ENCODE measurements at places on chromosomes 12 and 14.
A peak's percentile ranks its signal among the peaks of the same experiment; 100 is the strongest.

- DNase-seq: no peak
These were observed 27.6 kb upstream of the KRT78 start for GRCh38 chr12:52876372-52876771.

GRCh38 chr12:761256-761655 lies 8.9 kb downstream of the WNK1 start:
- DNase-seq: no peak

GRCh38 chr12:46549527-46550265 lies 177.1 kb upstream of the SLC38A2 start:
- peak; percentile 65 for DNase-seq

- peak; percentile 12 for DNase-seq
These were observed 10.1 kb upstream of the GRIP1 start for GRCh38 chr12:66688846-66689439.

GRCh38 chr14:86450085-86450484 lies 920.1 kb downstream of the FLRT2 start:
- no peak for DNase-seq

- DNase-seq: no peak
These were observed 15.2 kb downstream of the JAG2 start for GRCh38 chr14:105153331-105153731.

DNA sequence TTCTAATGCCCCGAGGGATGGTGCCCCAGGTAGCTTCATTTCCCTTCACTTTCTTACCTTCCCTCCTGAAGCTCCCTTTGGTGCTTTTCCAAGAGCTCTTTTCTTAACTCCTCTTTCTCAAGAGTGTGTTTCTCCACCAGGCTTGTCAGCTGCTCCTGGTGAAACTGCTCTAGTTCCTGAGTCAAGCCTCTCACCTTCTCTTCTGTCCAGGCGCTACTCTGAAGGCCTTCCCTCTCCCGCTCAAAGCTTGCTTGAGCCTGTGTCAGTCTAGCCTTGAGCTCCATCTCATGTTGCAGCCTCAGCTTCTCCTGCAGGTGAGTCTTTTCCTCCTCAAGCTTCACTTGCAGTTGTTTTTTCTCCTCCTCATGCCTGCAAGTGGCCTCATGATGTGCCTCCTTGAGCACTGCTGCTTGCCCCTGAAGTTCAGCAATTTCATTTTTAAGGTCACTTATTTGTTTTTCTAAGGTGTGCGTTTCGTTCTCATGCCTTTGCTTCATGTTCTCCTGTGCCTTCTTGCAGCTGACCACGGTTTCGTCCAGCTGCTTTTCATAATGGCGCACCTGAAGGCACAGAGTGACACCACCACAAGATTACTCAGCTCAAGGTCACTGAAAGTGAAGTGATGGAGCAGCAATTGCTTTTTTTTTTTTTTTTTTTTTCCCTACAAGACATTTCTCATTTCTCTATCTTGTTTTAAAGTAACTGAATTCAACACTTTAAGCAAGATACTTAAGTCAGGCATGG lies 71.0 kb downstream of the NIN start:
- DNase-seq: no peak

DNA sequence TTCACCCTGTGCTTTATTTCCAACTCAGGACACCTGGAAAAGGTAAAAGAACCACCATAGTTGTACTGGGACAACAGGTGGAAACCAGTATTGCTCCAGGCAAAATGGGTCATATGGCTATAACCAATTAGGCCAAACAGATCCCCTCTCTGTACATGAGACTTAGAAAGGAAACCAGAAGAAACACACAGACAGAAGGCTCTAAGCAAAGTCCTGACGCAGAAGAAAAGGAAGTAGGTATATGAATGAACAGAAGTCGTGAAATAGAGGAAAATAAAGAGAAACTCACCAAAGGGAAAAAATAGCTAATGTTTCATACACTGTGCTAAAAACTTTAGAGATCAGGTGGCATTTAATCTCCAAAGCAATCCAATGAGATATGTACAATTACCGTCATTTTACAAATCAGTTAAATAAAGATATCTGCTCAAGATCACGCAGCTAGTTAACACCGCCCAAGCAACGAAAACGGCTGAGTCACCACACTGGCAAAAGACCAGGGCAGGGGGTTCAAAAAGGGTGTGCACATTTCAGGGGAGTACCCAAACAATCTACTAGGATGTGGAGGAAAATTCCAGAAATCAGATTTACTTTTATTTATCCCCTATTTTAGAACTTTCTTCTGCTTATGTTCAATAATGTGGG lies 82.3 kb downstream of the ITPR2 start:
- DNase-seq: no peak

DNA sequence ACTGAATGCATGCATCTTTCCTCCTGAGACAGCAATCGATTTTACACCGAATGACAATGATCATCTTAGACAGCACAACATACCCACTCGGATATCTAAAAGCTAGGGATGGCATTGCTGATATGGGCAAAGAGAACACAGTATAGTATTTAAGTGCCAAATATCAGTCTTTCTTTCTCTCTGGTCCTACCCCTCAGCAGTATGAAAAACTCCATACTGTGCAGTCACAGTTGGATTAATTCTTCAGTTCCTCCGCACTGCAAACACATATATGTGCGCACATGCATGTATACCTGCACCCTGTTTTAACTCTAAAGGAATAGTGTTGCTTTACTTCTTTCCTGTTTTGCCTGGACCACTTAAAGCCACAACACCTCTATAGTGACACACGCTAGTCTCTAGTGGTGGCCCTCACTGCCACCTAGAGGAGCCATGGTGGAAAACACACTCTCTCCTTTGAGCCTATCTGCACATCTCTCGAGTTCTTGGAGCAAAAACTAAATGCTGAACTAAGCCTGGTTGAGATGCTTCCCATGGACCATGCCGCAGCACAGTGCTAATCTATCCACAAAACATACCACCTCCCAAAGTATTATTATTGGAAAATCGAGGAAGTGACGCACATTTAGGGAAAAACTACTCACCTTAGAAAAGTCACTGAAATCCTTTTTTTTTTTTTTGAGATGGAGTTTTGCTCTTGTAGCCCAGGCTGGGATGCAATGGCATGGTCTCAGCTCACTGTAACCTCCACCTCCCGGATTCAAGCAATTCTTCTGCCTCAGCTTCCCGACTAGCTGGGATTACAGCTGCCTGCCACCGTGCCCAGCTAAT lies 11.9 kb downstream of the TMEM52B start:
- peak; percentile 36 for DNase-seq

GRCh38 chr12:44972746-44973421 lies 78.0 kb downstream of the DBX2 start:
- DNase-seq: no peak

DNA sequence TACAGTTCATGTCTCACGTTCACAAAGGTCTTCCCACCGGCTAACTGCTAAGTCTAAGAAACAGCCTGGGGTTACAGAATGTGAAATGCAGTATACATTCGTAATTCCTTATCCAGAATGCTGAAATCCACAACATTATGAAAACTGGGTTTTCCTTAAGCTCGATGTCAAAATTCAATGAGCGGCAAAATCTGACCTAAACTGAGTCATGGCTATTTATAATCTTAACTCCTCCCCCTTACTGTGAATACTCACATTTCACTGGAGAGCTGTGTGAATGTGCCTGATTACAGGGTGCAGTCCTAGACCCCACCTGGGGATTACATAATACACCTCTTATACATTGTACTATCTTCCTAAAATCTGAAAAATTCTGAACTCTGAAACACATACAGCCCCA lies 35.3 kb downstream of the STX2 start:
- no peak for DNase-seq

- no peak for DNase-seq
These were observed 901.7 kb downstream of the LRFN5 start for GRCh38 chr14:42508209-42508946.

DNA sequence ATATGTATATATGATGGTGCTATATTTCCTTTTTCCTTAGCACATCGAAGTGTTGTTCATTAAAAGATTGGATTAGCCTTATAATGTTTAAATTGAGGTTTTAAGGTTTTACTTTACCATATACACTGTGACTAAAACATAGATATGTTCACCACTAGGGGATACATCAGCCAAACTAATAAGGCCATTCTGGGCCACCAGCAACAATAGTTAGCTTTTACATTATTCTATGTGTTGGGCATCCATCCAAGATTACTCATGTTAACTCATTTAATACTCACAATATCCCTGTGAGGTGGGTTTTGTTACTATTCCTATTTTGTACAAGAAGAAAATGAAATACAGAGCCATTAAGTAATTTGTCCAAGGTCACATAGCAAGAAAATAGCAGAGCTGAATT lies 202.6 kb upstream of the AVPR1A start:
- DNase-seq: no peak

DNA sequence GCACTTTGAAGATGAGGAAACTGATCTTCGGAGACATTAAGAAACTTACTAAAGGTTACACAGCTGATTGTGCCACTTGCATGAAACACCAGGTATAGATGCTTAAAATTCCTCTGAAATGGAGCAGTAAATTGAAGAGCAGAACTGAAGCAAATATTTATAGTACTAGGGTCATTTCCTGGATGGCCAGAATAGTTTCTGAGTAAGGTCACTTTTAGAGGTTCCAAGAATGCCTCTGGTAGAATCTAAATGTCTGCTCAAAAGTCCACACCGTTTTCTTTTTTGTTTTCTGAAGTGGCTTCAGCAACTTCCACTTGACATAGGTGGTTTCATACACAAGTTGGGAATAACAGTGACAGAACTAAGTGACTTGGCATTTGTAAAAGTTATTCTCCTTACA lies 19.4 kb downstream of the TPH2 start:
- no peak for DNase-seq

- DNase-seq: no peak
These were observed 6.1 kb downstream of the ACSS3 start for GRCh38 chr12:81083906-81084513.

GRCh38 chr14:34361504-34362011 lies 100.5 kb downstream of the SPTSSA start:
- DNase-seq: no peak

- no peak for DNase-seq
These were observed 3.6 kb upstream of the CDK17 start for GRCh38 chr12:96403870-96404269.

- DNase-seq: no peak
These were observed 146.8 kb upstream of the C14orf180 start for GRCh38 chr14:104432611-104433231.

DNA sequence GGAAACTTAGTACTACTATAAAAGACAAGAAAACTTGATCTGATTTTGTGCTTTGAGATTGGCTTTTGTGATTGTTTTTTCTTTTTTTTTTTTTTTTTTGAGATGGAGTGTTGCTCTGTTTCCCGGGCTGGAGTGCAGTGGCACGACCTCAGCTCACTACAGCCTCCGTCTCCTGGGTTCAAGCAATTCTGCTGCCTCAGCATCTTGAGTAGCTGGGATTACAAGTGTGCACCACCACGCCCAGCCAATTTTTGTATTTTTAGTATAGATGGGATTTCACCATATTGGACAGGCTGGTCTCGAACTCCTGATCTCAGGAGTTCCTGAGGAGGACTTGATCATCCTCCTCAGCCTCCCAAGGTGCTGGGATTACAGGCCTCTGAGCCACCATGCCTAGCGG lies 26.4 kb downstream of the AEBP2 start:
- no peak for DNase-seq

- DNase-seq: no peak
These were observed 2.3 kb downstream of the DGKA start for GRCh38 chr12:55933169-55933798.

DNA sequence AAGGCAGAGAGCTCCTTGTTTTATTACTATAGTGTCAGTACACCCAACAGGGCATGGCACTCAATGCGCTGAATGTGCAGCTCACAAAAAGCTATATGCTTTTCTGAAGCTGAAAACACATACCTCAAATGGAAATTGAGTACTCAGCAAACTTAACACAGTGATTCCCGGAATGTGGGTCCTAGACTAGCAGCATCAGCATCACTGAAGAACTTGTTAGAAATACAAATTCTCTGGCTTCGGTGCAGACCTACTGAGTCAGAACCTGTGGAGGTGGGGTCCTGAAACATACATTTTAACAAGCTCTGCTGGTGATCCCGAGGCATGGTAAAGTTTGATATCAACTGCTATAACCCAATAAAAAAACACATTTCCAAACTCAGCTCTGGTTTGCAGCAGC lies 14.9 kb downstream of the RERG start:
- DNase-seq: no peak

GRCh38 chr14:23006544-23007419 lies 3.2 kb downstream of the C14orf93 start:
- peak; percentile 98 for DNase-seq

DNA sequence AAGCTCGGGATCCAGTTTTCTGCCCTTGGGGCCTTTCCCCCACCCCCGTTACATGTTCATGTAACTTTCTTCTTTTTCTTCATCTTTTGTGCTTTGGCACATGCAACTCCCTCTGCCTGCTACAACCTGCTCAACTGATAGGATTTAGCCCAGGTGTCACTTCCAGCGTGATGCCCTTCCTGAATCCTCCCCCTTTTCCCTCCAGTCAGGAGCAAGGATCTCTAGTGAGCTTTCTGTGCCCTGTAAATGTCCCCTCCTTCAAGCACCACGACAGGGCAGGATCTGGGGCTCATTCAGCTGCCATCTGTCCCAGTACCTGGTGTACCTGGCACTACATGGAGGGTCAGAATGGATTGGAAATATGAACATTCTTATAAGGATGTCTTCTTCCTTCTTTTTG lies 15.3 kb downstream of the PELI2 start:
- no peak for DNase-seq

DNA sequence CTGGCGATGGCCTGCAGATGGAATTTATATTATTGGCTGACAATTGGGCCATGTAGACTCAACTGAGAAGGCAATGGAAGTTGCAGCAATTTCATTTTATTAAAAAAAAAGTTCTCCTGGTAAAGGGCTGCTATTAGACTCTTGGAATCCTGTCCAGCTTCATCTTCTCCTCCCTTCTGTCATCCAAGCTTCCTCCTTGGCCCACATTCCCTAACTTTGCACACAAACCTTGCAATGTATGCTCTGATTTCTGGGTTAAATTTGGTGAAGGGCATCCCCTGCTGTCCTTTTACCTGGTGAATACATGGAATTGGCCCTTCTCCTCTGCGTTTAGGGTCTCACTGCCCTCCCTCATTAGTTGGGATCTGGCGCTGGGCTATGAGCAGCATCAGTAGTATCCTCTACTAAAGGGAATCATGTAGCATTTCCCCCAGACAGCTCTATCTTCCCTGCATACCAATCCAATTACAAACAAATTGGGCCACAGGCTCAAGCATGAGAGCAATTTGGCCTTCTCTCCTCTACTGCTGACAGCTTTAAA lies 336.9 kb downstream of the BMP4 start:
- DNase-seq: no peak

DNA sequence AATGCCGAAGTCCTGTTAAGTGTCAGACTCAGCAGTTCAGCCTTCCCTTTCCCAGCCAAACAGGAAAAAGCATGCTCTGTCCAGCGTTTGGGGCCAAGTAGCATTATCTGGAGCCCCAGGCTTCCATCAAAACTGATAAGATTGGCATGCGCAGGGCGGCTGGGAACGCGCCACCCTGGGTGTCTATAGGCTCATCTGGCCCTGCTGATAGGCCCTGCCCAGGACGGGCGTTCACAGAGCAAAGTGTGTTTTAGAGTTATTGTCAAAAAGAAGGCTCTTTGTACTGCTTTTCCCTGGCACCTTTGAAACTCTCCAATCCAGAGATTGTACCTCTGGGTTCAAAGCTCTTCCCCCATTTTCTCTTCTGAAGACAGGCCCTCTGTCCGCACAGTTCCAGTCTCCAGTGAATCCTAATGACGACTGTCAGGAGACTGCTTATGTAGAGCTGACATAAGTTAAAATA lies at the start of gene ART4:
TSS of gene ART4 (minus strand) at position 102 of the 463 bp plus-strand sequence. CDS start 413 bp downstream, outside the sequence.
- no peak for DNase-seq

All from stimulated activated CD4-positive, alpha-beta T cell treated with anti-CD3 and anti-CD28 coated beads, Interleukin-1b, Interleukin-23, amount 100 ng/mL, for 48 hours (primary cell).